ENCODE measurements at places on chromosomes 11 and 22. TPM values are rescaled to one million over a fixed set of nuclear protein-coding genes. Genes with fewer than 3 reads are reported as not detected.

GRCh38 chr11:107916671-107917241, 11.5 kb upstream of the RAB39A start:
- DNase-seq, result no peak

- no peak for DNase-seq
These were observed 32.4 kb downstream of the SCUBE1 start for GRCh38 chr22:43310798-43311197.

GRCh38 chr11:23138761-23139160, 278.5 kb upstream of the CCDC179 start:
- DNase-seq, result no peak

DNA sequence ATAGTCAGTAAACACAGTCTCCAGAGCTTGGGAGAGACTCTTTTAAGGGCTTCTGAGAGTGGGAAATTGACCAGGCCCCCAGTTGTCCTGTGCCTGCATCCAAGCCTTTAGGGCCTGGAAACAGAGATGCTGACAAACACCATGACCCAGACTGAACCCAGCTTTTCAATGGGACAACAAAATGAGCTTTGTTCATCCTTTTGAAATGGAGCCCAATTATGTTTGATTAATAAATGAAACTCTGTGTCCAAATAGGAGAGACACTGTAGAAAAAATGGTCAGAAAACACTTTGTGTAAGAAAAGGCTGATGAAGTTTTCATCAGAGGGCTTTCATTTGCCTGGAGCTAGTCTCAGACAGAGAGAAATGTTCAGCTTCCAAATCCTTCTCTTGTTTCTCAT, 146.0 kb downstream of the RRAS2 start:
- no peak for DNase-seq

DNA sequence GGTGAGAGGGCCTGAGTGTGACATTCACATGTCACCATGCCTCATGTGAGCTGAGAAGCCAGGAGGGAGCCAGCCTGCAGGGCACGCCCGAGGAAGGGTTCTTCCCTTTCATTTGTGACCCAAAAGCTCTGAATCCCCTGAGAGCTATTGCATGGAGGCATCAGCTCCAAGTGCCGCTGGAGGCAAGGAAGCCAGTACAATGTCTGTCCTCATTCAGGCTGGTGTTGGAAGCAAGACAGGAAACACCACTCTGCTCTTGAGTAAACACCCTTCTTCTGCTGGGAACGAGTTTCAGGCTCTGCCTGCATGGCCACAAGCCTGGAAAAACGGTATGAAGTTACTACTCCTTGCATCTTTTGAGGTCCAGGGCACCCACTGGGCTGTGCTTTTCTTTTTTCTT, 83.8 kb upstream of the LARGE1 start:
- DNase-seq, result no peak

The C11orf86 gene
- total RNA-seq, result not detected

DNA sequence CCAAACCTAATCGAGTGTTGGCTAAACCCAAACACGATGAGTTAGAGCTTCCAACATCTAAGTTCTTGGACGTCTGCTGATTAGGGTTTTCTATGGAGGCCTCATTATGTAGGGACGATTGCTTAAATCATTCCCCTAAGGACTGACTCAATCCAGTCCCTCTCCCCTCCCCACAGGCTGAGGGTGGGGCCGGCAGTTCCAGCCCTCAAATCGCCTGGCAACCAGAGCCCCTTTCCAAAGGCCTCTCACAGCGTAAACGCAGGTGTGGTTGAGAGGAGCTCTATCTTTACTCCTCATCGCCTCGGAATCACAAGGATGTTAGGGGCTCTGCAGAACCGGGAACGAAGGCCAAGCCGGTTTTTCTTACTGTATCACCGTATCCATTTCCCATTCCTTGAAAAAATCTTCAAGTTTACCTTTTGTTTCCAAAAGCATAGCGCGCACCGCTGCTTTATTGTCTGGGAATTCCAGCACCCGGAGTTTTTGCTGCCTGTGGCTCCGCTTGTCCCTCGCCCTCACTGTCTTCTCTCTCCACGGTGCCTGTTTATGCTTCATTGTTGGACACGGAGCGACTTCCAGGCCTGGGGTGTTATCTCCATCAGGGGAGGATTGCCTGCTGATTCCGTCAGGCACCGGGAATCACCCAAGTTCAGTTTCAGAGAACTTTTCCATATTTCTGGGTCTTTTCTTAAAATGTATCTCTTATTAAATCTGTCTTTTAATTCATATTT, 13.8 kb upstream of the IFITM3 start:
- DNase-seq, result no peak

The THY1 gene
- not detected for total RNA-seq

- DNase-seq, result no peak
These were observed 63.9 kb downstream of the TP53I11 start for GRCh38 chr11:44886790-44887140.

DNA sequence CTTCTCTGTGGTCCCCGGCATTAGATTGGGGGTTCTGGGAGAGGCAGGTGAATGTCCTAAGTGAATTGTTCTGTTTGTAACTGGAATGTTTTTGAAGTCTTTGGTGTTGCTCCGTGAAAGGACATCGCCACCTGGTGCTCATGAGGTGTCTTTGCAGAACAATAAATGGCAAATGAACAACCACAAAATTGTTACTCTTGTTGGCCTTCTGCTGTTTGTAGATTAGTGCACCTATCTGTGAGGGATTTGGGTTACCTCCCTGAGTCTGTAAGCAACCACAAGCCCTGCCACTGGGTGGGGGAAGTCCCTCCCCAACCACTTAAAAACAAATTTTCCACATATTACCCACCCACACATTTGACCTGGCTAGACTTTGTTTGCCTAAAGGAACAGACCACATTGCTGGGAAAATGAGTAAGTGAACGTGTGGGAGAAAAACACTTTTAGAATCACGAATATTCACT, 4.7 kb downstream of the MPEG1 start:
- DNase-seq, result peak; percentile 57

GRCh38 chr11:77035039-77035438, 841 bp downstream of the B3GNT6 start:
- no peak for DNase-seq

GRCh38 chr22:28051091-28051786, 132.2 kb upstream of the PITPNB start:
- no peak for DNase-seq

DNA sequence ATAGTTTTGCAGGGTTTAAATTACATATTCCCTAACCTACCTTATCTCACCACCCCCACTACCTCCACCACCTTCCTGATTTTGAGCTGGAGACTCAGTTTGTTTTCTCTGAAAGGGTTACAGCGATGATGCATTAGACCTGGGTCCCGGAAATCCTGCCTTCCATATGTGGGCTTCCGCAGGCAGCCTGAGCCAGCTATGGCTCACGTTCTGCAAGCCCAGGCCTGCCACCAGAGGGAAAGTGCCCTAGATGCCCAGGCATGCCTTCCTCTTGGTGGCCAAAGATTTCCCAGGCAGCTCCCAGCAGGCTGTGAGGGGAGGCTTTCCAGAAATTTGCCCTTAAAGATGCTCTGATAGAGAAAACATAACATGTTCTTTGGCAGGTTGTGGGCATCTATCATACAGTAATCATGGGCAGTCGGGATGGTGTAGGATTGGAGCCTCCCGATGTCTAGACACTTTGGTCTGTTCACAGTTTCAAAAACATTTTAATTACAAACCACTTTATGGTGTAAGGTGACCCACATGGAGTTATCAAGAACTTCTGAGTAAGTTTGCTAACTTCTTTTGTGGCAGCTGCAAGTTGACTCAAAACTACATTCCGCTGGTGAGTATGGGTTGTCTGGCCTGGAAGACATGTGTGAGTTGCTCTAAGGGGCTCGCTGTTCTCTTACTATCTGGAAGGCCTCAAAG, 79.3 kb downstream of the MICAL2 start:
- DNase-seq, result peak; percentile 73

GRCh38 chr11:83836883-83837654, 550.9 kb upstream of the CCDC90B start:
- DNase-seq, result no peak

GRCh38 chr11:45879803-45880686, 5.4 kb upstream of the MAPK8IP1 start:
- no peak for DNase-seq

The OR2D2 gene
- not detected for total RNA-seq

GRCh38 chr22:48098243-48098920, 1335.9 kb downstream of the TBC1D22A start:
- DNase-seq, result peak; percentile 37

DNA sequence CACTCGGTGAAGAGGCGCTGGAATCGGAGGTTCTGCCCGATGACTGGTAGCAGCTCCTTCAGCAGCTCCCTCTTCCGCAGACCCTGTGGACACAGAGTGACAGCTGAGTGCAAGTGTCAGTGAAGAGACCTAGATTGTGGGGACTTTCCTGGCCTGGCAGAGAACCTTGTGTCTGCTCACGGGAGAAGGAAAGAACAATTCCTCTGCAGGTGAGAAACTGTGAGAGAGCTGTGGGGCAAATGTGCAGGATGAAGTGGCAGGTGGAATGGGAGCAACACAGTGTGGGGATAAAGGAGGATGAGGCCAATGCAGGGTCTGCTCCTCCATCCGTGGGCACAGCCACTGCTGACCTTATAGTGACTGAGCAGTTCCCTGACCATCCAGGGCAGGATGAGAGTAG, 40.0 kb upstream of the CLTCL1 start:
- DNase-seq, result no peak

GRCh38 chr22:24812950-24813775, 7.2 kb downstream of the SGSM1 start:
- no peak for DNase-seq

GRCh38 chr11:444396-445144, 2.8 kb upstream of the ANO9 start:
- DNase-seq, result no peak

The FJX1 gene
- not detected for total RNA-seq

The ADM gene
- total RNA-seq, result 0.49 TPM

DNA sequence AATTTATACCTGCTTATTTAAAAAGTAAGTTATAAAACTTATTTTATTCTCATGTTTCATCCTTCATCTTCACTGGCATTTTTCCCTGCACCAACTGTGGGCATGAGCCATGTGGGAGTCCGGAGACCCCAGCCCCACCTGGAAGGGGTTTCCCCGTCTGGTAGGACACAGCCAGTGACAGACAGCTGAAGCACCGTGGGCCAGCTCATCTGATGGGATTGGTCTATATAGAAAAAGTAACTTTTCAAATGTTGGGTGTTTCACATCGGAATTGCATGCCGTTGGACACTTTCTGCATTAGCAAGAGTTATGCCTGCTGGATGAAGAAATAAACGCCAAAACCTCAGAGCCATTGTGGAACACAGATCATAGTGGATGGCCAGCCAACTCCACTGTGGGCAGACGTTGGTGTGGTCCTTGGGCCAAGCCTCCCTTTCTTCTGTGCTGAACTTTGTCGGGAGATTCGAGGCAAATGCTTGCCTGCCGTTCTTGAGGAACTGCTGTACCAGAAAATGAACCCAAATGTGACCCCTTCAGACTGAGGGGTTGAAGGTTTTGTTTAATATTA, 1329.3 kb downstream of the TBC1D22A start:
- DNase-seq, result no peak

- DNase-seq, result no peak
These were observed 11.9 kb upstream of the CSF2RB start for GRCh38 chr22:36901411-36902142.

The FIBIN gene
- not detected for total RNA-seq

DNA sequence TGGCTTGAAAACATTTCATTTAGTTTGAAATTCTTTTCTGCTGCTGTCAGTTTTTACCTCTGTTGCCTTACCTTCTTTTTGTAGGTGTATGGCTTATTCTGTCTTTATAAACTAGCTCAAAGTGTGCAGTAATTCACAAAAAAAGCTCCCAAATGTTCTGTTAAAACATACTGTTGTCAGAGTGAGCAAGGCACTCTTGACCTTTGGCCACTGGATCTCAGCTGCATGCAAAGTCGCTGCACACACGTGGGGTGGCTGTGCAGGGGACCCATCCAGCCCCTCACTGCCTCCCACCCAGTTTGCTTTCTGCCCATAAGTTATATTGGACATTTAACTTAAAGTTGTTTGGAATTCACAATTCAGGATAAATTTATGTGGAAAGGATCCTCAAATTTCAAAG, 92.2 kb downstream of the AMOTL1 start:
- DNase-seq, result no peak

DNA sequence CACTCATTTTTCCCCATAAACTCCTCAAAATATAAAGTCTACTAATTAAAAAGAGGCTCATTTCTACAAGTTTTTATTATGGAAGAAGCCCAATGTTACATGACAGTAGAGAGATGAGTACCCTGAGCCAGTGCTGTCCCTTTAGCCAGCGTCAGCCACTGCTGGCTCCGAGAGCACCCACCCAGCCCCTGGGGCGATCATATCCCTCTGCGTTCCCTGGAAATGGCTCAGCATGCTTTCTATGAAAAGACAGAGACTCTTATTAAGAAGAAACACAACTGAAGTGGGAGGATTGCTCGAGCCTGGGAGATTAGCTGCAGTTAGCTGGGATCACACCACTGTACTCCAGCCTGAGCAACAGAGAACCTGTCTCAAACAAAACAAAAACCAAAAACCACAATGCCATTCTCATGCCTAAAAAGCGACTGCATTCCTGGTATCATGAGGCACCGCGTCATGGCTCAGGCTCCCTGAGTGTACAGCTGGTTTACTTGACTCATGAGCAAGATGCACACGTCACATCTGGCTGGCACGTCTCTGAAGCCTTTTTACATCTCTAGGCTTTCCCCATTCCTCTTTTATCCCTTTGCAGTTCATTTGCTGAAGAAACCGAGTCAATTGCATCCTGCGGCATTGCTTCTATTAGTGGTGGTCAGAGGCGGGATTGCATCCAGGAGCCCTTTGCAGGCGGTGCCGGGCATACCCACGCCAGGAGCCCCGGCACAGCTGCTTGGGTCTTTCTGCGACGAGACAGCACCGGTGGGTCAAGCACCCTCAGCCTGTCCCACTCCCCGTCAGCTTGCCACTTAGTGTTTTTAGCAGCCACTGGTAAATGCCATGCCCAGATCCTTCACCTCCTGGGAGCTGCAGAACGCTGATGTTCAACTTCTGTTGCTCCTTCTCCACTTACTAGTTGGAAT, 119.9 kb downstream of the CTTN start:
- no peak for DNase-seq

GRCh38 chr22:20904008-20904979, 12.9 kb upstream of the CRKL start:
- no peak for DNase-seq

Measured in CD4-positive, alpha-beta memory T cell (primary cell).